ENCODE measurements at places on chromosomes 11 and 22.

DNA sequence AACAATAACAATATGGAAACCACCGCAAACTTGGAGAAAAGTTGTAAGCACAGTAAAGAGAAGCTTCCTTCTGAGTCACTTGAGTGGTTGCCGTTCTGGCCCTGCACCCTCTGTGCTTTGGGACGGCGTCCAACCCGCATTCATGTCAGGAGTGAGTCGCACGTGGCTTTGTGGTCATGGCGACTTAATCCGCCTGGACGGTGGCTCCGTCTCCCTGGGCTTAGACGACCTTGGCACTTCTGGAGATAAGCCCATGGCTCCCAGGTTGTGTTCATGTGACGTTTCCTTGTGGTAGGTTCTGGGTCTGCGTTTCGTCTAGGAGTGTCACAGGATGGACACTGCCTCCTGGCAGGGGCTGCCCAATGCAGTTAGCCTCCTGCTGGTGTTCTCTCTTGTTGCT lies 40.5 kb downstream of the TPCN2 start:
- DNase-seq, result peak; percentile 90

DNA sequence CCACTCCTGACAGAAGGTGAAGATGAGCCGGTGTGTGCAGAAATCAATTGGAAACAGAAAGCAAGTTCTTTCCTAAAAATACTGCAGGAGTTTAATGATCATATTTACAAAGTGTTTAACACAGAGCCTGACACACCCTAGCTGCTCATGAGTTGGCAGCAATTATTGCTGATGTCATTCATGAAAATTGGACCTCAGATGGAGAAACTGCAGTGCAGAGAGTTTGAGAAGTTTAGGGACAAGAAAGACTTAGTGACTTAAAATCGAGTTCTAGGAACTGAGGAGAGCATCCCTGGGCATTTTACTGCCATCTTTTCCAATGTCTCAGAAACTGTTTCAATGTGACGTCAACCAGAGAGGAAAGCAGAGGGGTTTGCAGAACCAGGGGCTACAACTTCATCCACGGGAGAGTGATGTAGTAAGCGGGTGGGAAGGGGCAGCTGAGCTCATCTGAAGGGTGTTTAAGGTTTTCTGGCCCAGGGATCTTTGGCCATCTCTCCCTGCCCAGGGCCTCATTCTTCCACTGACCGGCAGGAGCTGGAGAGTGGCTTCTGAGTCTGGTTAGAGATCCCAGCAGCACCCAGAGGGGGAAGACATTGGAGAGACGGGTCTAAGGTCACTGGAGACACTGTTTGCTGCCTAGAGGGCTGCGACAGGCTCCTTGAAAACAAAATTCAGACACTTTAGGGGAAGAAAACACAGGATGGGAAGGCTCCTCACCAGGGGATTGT lies 21.1 kb upstream of the IGLL5 start:
- no peak for DNase-seq

GRCh38 chr11:8699903-8700302 lies 17.3 kb downstream of the RPL27A start:
- DNase-seq, result peak; percentile 72

DNA sequence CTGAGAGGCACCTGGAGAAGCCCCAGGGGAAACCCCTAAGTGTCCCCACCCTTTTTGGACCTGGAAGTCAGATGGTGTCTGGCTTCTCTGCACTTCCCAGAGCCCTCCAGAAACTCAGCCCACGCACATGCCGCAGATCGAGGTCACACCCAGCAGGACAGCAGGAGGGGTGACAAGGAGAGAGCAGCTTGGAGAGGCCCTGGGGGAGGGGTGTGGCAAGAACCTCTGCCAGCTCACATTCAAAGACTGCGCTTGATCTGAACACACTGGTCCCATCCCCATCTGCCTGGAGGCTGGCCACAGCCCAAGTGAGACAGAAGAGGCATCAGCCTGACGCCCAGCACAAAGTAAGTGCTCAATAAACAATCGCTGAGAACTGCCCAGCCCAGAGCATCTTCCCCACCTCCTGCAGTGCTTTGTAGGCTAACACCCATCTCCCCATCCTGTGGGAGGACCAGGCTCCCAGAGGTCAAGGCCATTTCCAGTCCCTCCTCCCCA lies 21.4 kb downstream of the TMPRSS6 start:
- DNase-seq, result peak; percentile 28

- peak; percentile 95 for DNase-seq
These were observed 95.7 kb downstream of the TEAD1 start for GRCh38 chr11:12769834-12770345.

- no peak for DNase-seq
These were observed 14.4 kb downstream of the TMPRSS6 start for GRCh38 chr22:37095113-37095512.

DNA sequence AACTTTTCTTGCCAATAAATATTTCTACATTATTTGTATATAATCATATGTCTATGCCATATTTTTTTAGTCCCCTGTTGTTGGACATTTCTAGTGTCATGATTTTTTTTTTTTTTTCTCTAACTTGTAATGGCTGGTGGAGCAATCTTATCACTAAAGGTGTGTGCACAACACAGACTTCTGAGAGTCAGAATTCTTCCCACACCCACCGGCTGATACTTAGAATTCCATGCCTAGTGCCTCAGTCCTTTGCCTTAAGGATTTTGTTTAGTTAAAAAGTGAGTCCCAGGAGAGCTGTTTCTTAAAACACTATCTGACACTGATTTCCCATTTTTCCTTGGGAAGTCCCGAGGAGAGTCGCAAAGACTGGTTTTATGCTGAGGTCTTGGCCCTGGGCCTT lies 87.7 kb upstream of the BARX2 start:
- no peak for DNase-seq
